ENCODE measurements at places on chromosomes 7 and 10.

GRCh38 chr10:668786-669485, 20.5 kb downstream of the DIP2C start:
- peak; percentile 30 for DNase-seq

- DNase-seq = no peak
These were observed 87.5 kb upstream of the NRP1 start for GRCh38 chr10:33421789-33422462.

- DNase-seq = no peak
These were observed 156.9 kb upstream of the C7orf33 start for GRCh38 chr7:148433521-148434180.

- DNase-seq = peak; percentile 20
These were observed 19.6 kb downstream of the ANXA11 start for GRCh38 chr10:80185578-80186299.

- DNase-seq = no peak
These were observed 57.7 kb upstream of the EGR2 start for GRCh38 chr10:62873866-62874265.
